ENCODE measurements at places on chromosomes 3 and 15.
A peak's percentile ranks its signal among the peaks of the same experiment; 100 is the strongest.

DNA sequence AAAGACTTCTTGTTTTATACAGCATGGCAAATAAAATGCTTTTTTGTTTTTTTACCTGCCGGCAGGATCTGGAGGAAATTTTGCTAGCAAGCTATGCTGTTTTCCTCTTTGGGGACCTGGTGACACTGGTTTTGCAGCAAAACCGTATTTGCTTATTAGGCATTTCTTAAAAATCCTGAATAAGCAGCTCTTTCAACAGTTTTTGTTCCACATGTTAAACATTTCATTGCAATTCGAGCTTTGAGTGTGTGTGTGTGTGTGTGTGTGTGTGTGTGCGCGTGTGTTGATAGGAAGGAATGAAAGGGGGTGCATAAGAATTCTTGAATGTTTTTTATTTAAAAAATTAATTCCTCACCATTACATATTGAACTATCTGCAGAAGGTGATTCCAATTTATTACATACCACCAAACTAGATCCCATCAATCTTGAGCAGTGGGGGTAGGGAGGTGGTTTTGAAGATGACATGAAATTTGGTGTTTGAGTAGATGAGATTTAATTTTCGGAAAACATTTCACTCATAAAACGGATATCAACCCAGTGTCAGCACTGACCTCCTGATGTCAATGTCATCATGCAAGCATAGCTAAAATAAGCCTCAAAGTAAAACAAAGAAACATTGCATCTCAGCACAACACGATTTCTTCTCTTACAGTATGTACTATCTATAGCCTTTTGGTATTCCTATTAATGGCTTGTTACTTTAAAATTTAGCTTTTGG is 17.3 kb downstream of the ZBTB38 start:
- no peak for DNase-seq

GRCh38 chr3:67497746-67498145 is 156.7 kb downstream of the SUCLG2 start:
- DNase-seq: no peak

GRCh38 chr15:63135804-63136203 is 14.1 kb downstream of the LACTB start:
- DNase-seq: no peak

- DNase-seq: peak; percentile 23
Observed at GRCh38 chr3:188712248-188712924, 459.4 kb upstream of the TPRG1 start.

DNA sequence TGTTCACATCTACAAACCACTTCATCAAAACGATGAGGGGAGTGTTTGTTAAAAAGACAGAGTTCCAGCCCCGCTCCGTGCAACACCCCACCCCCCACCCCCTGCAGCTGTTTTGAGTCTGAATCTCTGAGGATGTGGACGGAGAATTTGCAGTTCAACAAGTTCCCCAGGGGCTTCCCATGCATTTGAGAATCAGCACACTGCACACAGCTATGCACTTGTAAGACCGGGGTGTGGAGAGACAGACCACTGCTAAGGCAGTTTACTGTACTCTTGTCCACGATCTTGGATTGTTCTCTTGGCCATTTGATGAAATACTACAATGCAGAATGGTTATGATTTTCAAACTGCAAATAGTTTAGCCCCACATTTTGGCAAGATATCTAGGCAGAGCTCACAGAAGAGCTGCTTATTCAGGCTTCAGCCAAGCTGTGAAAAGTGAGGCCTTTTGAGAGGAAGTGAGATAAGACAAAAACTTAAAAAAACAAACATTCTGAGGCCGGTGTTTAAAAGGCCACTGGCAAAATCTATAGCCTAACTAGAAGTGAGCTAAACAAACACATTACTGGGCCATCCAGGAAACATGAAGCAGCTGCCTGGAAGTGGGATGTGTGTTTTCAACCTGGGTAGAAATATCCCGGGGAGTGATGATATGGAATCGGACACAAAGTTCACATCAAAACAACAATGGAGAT is 308.2 kb upstream of the ADAMTS9 start:
- DNase-seq: no peak

DNA sequence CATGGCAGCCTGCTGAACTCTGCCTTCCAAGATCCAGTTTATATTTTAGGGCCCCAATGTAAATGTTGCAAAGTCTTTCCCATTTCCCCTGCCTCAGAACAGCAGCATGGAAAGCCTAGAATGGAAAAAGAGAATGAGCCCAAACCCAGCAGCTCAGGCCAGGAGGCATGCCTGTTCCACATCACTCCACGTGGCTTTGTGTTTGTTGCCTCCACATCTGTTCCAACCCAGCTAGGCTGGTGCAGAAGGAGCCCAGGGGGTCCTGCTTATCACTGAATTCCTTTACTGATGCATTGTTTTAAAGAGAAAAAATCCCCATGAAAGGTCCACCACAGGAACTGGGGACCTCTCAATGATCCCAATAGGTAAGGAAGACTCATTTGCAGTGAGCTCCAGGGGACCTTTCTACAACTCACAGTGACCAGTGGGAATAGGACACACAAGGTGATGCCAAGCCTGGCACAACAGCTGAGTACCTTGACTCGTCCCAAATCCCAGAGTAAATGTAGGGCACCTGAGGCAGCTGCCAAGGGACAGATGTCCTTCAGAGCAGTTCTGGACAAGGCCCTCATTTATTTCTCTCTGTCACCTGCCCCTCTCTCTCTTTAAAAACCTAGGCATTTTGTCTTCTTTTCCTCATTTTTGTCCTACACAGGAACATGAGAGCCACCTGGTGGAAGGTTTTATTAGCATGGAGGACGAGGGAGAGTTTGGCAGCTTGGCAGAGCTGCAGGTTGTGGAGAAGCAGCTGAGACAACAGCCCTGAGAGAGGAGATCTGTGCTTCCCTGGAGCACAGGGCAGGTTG is 41.7 kb upstream of the ADAMTS17 start:
- peak; percentile 31 for DNase-seq

- DNase-seq: no peak
Observed at GRCh38 chr3:159340877-159341500, 539.1 kb downstream of the MFSD1 start.

GRCh38 chr3:73603762-73604171 is 21.0 kb downstream of the PDZRN3 start:
- DNase-seq: no peak

DNA sequence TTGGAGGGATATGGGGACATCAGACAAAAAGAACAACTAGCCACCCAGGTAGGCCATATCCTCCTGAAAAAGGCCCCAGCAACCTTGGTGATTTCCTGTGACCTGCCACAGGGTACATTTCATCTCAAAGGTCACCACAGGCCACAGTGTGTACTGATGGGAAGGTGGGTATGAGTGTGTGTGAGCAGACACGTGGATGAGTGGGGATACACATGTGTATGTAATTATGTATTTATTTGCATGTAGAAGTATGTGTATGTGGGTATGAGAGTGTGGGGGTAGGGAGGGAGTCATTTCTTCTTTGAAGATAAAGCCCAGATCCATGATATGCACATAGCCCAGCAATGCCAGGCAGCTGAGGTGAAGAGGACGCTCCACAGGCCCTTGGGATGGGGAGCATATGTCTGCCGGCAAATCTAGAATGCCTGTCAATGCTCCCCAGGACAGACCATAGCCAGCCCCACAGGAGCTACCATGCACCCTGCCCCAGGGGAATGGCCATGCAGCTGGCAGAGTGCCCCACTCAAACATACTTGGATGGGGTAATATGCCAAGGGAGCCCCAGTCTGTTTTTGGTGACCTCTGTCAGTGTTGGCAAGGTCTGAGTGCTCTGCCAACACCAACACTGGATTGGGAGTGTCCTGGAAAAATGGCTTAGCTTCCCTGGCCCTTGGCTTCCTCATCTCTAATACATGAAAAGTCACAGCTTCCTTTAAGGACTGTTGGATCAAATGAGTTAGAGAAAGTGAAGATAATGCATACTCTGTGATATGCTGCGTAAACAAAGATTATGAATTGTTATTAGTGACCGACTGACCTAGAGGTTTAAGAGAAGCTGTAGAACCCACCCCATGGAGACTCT is 42.4 kb downstream of the RAB6B start:
- DNase-seq: no peak

- DNase-seq: no peak
Observed at GRCh38 chr3:12301513-12301912, 12.6 kb downstream of the PPARG start.

DNA sequence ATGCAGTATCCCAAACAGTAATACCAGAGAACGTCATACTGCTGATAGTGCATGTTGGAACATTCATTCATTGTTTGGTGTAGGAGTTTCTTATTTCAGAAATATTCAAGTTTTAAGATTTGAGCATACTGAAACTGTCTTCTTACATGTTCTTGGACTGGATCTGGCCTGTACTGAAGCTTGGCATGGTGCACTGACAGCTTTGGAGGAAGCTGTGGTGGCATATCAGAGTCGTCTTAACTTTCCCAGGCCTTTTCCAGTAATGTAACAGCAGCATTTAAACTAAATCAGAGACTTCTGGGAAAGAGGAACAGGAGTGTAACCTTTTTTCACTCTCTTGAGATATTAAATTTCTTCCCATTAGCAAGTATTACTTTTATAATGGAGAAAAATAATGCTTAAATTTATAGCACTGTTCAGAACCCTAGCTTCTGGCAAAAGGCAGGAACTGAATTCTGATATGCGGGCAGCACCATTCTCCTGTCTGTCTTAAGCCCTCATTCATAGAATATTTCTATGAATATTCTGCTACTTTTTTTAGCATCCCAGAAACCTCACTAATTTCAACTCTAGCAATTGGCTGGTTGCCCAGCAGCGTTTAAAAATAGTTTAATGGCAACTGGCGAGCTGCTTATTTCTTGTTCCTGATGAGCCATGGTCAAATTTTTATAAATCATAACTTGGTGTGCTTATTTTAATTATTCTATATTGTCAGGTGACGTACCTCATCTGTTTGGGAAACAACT is 31.1 kb downstream of the DNAJC13 start:
- DNase-seq: no peak

GRCh38 chr3:185131602-185132256 is 21.1 kb downstream of the C3orf70 start:
- no peak for DNase-seq

DNA sequence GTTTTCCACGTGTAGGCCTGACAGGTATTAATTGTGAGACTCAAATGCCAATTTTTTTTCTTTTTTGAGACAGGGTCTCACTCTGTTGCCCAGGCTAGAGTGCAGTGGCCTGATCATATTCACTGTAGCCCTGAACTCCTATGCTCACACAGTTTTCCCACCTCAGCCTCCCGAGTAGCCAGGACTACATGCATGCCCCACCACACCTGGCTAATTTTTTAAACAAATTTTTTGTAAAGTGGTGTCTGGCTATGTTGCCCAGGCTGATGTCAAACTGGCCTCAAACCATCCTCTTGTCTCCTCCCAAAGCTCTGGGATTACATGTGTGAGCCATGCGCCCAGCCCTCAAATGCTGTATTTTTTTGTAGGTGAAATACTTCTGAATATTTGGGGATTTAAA is 14.0 kb downstream of the SLC25A36 start:
- DNase-seq: no peak

- no peak for DNase-seq
Observed at GRCh38 chr3:9247941-9248521, 1.4 kb downstream of the SRGAP3 start.

DNA sequence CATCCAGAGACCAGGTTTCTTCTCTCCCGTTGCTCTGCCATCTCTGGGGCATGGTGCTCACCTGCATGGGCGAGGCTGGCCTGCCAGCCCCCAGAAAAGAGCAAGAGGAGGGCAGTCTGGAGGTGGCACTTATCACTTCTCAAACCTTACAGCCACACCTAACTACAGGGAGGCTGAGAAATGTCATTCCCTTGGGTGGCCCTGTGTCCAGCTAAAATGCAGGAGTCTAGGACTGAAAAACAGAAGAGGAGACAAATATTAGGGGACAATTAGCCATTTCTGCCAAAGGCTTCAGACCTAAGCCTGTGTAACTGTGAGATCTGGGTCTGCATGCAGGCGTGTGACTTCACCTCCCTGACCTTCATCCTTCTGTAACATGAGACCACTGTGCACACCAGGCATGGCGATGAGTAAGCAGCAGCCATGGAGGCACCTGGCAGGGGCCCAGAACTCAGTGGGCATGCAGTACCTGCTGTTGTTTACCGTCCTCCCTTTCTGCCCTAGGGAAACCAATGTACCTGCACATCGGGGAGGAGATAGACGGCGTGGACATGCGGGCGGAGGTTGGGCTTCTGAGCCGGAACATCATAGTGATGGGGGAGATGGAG is 83.4 kb downstream of the MESD start:
- DNase-seq: peak; percentile 69

DNA sequence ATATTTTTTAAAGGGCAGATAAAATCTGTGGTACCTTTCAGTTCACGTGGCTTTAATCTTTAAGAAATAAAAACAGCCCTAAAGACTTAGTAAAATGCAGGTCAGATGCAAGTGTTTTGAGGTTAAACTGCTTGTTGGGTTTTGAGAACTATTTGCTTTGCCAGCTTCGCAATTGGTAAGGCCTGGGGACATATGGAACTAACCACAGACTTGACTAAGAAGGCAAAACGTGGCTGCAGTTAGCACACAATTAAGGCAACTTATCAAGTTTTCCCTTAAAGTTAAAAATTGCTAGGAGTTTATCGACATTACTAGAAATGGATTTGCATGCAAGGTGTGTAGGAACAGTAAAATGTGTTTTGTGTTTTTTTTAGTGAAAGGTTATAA is 206.9 kb downstream of the ZNF385D start:
- DNase-seq: no peak

All from HTR-8/SVneo (cell line).